ENCODE measurements at places on chromosomes 3 and 15.

DNA sequence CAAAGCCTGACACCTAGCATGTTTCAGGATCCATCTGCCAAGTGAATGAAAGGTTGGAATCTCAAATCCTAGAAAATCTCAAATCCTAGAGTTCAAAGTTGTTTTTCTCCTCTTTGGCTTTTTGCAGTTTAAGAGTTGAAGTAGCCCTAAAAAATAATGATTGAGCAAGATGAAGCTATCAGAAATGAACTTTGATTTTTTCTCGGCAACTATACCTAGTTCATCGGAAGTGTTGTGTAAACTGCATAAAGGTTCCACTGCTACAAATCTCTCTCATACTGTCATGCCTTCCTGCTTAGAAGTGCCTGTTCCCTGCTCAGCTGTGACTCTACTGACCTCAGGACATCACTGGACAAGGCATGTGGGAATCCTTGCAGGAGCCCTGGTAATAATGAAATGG is 35.8 kb upstream of the FOXB1 start:
- no peaks in the 10 kb centered on the region for H3K4me1 ChIP-seq
- no peak overlapping the region for H3K27ac ChIP-seq
- DNase-seq = no peak
- H3K36me3 ChIP-seq = no peaks in the 10 kb centered on the region

DNA sequence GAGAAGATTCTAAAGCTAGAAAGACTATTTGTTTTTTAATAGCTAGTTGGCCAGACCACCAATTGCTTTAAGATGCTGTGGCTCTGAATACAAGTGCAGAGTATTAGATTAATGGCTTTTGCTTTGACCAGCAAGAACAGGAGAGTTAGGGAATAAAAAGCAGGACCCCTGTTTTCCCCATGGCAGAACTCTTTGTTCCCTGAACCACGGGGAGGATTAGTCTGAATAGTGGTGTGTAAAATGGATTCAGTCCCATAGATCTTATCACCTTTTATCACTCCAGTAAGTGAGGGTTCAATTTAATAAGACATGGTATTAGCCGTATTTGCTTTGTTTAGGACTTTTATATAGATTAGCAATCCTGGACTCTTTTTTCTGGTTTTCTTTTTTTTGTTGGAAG is 562.6 kb upstream of the DPPA4 start:
- no peak overlapping the region for H3K4me3 ChIP-seq
- no peak for DNase-seq
- H3K36me3 ChIP-seq = no peaks in the 10 kb centered on the region
- no peaks in the 10 kb centered on the region for H3K4me1 ChIP-seq
- no peak overlapping the region for H3K27ac ChIP-seq

DNA sequence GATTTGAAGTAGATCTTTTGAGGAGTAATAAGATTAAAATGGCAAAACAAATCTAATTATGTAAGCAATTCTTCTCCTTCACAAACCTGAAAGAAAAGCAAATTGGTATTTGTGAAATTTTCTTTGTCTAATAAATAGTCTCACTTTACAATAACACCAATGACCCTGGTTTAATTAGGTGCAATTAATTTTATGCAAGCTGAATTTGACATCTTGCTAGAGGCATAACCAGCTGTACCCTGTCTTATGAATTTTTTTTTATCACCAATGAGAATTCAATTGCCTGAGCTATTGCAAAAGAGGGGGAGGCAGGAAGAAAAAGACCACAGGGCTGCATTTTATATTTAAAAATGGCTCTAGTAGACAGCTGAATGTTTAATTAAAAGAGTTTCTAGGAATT is 113.5 kb upstream of the IL12A start:
- H3K4me3 ChIP-seq = no peak overlapping the region
- H3K27me3 ChIP-seq = no peaks in the 10 kb centered on the region
- DNase-seq = no peak
- no peaks in the 10 kb centered on the region for H3K4me1 ChIP-seq

DNA sequence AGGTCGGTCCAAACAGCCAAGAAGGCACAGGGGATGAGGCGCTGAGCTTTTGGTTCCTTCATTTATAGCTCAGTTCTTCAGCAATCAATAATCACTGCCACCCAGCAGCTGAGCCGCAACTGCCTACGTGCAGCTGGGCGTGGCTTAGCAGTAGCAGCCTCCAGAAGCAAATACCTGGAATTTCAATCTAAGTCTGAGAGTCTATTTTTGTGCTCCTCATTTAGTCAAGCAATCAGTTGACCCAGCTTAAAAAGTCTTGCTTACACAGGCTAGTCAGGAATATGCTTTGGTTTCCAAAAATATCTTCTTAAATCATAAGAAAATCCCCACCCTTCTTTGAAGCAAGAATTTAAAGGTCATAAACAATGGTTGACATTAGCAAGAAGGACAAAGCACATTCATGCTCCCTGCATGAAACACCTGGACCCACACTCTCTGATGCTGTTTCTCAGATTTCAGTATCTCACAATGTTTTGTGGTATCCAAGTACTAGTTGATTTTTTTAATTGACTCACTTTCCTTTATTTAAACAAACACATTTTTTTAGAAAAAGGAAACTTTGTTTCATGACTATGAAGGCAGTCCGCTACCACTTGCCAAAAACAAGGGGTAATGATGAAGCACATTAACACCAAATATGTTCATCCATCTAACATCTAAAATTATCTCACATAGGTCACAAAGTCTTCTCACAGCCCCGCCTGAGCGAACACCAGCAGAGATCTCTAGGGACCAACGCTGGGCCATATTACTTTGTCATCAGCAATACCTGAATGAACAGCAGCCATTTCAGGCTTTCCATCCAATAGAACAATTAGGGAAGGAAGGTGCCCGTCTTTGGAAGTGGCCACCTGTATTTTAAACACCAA is 106.1 kb downstream of the OXNAD1 start:
- no peaks in the 10 kb centered on the region for H3K4me1 ChIP-seq
- H3K4me3 ChIP-seq = no peak overlapping the region
- H3K27me3 ChIP-seq = no peaks in the 10 kb centered on the region
- peaks cover 19% of the 10 kb centered on the region for H3K36me3 ChIP-seq
- no peak overlapping the region for H3K27ac ChIP-seq
- no peak for DNase-seq

DNA sequence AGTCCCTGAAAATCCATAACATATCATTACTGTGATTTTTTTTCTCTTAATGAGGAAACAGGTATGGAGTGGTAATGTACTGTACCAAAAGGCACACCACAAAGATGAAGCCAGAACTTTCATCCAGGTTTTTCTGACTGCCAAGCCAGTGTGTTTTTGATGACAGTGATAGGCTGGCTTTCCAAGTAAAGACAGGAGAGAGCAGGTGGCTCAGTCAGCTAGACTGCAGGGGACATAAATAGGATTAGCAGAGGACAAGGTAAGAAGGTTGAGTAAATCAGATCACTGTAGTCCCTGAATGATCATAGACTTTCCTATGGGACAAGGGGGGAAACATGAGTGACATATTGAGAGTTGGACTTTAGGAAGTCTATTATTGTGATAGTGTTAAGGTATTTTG is 127.9 kb downstream of the GADL1 start:
- no peaks in the 10 kb centered on the region for H3K27me3 ChIP-seq
- peaks cover 7% of the 10 kb centered on the region for H3K4me1 ChIP-seq
- no peak overlapping the region for H3K27ac ChIP-seq
- no peak for DNase-seq
- no peaks in the 10 kb centered on the region for H3K36me3 ChIP-seq
- H3K4me3 ChIP-seq = no peak overlapping the region

DNA sequence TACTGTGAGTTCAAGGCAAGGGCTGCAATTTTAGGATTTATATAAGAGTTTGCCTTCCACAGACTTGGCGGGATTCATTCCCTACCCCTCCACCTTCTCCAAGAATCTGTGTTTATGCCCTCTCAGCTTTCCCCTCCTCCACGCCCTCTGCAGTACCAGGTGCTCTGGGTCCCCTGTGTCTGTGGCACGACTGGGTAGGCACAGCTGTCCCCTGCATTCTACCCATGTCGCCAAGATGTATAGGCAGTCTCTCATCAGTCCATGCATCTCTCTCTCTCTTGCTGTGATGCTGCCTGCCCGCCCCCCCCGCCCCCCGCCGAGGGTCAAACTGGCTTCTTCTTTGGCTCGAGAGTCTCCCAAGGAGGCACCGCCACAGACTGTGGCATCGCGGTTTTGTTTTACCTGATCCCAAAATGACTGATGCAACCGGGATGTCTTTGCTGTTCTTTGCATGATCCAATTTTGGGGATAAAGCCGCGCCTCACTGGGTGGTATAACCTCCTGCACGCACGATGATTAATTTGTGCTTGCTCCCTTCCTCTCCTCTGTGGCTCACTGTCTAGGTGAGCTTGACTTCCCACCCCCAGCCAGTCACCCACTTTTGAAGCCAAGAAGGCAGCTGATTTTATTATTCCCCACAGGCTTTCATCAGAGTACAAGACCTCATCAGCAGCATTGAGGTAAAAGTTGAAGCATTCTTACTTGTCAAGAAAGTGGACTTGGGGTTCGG is 43.7 kb downstream of the EFCAB12 start:
- H3K4me3 ChIP-seq = no peak overlapping the region
- H3K27me3 ChIP-seq = no peaks in the 10 kb centered on the region
- no peak for DNase-seq
- peaks cover 7% of the 10 kb centered on the region for H3K36me3 ChIP-seq
- H3K27ac ChIP-seq = no peak overlapping the region
- no peaks in the 10 kb centered on the region for H3K4me1 ChIP-seq

DNA sequence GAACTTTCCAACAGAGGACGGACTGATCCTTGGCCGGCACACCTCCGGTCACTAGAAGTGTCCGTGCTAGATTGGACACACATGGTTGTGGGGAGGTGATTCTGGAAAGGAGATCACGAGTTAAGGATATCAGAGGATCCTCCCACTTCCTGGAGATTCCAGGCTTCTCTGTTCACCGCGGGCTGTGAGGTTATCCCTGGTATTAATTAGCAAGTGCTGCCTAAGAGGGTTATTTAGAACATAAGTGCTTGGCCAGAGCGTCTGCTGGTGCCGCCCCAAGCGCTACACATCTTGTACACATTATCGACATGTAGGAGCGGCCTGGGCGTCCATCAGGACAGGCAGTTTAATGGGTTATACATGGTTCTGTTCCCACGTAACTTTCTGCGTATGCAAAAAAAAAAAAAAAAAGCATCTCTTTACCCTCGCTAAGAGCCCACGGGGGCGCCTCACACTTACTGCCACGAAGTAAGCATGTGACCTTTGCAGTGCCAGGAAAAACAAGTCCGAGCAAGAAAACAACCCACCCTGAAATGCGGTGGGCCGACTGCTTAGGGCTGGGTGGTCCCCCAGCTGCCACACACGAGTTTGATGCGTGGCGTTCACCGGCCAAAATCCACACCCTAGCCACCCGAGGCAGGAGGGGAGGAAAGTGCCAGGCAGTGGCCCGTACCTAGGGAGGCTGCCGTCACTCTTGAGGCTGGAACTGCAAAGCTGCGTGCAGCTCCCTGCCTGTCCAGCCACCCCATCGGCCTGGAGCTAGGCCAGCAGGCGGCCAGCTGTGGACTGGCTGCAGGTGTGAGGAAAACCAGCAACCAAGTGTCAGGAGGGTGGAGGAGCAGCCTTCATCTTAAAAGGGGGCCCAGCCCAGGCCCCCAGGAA is 78.0 kb downstream of the CPN2 start:
- peaks cover 28% of the 10 kb centered on the region for H3K4me1 ChIP-seq
- no peak for DNase-seq
- H3K4me3 ChIP-seq = no peak overlapping the region
- H3K27me3 ChIP-seq = no peaks in the 10 kb centered on the region

- DNase-seq = no peak
- H3K4me1 ChIP-seq = no peaks in the 10 kb centered on the region
- no peak overlapping the region for H3K4me3 ChIP-seq
- H3K27ac ChIP-seq = no peak overlapping the region
Measured at GRCh38 chr3:78970656-78971055, 797.1 kb downstream of the ROBO1 start.

DNA sequence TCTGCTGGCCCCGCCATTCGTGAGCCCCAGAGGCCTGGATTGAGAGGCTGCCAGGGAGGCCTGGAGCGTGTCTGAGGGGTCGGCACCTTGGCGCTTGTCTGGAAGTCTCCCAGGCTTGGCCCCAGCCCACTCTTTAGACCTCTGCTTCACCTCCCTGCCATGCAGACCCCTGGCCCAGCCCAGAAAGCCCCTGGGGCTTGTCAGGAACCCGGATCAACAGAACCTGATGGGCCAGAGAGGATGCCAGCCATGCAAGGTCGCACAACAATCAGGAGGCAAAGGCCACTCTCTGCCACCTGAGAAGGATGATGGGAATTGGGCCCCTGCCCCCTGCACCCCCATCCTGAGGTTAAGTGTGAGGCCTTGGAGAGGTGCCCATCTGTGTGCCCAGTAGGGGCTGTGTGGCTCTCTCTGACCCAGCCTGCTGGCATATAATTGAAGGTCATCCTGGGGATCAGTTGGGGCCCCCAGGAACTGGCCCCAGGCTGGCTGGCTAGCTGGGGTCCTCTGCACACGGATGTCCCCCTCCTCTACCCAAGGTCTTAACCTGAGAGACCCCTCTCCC is 103.3 kb upstream of the SLC6A6 start:
- no peaks in the 10 kb centered on the region for H3K4me1 ChIP-seq
- no peak overlapping the region for H3K27ac ChIP-seq
- no peaks in the 10 kb centered on the region for H3K27me3 ChIP-seq
- no peak overlapping the region for H3K4me3 ChIP-seq

All from liver (tissue), 10 donors.